ENCODE measurements at places on chromosomes 2 and 18.

GRCh38 chr2:172564376-172564775 lies 8.5 kb downstream of the PDK1 start:
- no peak for DNase-seq

DNA sequence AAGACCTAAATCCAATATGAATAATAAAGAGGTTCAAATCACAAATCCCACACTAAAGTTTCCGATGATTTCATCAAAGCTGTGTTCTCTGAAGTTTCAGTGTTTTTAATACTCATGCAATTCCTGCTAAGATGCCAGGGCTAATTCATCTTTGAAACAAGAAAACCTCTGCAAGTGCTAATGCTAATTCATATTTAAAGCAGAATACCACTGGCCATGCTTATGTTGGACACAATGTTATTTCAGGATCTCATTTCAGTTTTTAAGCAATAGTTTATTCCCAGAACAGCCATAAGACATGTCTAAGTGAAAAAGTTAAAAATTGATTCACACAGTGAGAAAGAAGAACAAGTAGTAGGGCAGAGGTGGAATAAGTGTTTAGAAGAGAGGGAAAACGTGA lies 62.8 kb downstream of the GRB14 start:
- DNase-seq = no peak

DNA sequence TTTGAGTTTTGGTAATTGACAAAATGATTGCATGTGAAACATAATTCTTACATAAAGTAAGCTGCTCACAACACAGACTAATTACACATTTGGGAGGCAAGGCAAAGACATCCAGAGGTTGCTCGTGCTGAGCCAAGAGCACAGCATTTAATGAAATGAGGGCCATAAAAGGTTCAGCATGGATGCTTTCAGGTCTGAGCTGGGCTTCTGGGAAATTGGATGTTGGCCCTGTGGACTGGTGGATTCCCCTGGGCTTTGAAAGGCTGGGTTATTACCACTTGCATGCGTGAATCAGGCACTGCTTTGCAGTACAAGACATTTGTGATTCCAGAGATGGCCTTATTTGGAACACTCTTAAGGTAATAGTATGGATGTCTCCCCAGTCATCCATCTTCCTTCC lies 533.5 kb upstream of the NRP2 start:
- no peak for DNase-seq

DNA sequence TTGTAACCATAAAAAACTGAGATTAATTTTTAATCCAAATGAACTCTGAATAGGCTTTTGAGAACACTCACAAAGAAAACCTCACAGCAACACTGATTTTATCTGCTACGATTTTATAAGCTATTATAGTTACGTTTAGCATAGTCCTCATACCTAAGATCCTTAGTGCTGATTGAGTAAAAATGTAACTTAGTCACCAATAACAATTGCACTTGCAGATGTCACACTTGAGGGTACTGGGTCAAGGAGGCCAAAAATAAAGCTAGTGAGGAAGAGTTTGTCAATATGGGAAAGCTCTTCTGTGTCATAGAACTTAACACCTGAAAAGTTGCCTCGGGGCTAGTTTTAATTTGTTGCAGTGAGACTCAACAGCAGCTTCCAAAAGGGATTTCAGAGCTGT lies 706.5 kb upstream of the FAM98A start:
- DNase-seq = no peak

Measured in C1 segment of cervical spinal cord (tissue), 14 donors.